ENCODE measurements at places on chromosomes 3 and 15.

GRCh38 chr15:25770031-25770430 is 93.1 kb downstream of the ATP10A start:
- DNase-seq: no peak

GRCh38 chr15:76517910-76518309 is 181.3 kb downstream of the ISL2 start:
- no peak for DNase-seq

GRCh38 chr3:178244733-178245709 is 291.2 kb upstream of the KCNMB2 start:
- no peak for DNase-seq

DNA sequence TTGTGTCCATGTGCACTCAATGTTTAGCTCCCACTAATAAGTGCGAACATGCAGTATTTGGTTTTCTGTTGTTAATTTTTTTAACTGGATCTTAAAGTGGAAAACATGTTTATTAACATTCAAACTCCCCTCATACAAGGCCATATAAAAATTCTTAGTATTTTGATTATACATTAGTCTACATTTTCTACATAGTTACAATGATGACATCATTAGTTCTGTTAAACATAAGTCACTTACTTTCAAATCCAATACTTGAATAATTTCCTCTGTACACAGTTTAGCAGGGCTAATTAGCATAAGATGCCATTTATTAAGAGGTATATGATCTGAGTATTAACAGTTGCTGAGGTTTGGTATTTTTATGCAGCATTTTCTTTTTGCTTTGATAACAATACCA is 91.3 kb upstream of the CCDC39 start:
- no peak for DNase-seq

- no peak for DNase-seq
Measured at GRCh38 chr3:15924914-15925313, 127.1 kb upstream of the ANKRD28 start.

- peak; percentile 31 for DNase-seq
Measured at GRCh38 chr3:116005404-116005803, 382.1 kb downstream of the GAP43 start.

GRCh38 chr3:188303286-188303799 is 149.4 kb downstream of the LPP start:
- no peak for DNase-seq

GRCh38 chr3:10251006-10251405 is 2.7 kb downstream of the TATDN2 start:
- no peak for DNase-seq

DNA sequence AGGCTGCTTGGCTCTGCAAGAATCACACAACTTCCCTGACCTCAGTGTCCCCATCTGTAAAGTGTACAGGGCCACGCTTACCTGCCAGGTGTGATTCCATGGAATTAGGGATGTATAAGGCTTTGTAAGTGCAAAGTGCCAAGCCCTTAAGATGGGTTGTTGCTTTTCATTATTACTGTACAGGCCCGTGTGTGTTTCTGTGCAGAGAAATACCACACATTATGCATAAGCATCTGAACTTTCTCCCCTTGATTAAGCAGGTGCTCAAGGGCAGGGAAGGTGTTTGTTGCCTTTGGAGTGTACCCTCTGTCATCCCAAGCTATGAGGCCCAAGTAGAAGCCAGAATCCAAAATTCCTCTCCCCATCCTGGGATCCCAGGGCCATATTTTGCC is 13.6 kb upstream of the HRH1 start:
- DNase-seq: no peak

DNA sequence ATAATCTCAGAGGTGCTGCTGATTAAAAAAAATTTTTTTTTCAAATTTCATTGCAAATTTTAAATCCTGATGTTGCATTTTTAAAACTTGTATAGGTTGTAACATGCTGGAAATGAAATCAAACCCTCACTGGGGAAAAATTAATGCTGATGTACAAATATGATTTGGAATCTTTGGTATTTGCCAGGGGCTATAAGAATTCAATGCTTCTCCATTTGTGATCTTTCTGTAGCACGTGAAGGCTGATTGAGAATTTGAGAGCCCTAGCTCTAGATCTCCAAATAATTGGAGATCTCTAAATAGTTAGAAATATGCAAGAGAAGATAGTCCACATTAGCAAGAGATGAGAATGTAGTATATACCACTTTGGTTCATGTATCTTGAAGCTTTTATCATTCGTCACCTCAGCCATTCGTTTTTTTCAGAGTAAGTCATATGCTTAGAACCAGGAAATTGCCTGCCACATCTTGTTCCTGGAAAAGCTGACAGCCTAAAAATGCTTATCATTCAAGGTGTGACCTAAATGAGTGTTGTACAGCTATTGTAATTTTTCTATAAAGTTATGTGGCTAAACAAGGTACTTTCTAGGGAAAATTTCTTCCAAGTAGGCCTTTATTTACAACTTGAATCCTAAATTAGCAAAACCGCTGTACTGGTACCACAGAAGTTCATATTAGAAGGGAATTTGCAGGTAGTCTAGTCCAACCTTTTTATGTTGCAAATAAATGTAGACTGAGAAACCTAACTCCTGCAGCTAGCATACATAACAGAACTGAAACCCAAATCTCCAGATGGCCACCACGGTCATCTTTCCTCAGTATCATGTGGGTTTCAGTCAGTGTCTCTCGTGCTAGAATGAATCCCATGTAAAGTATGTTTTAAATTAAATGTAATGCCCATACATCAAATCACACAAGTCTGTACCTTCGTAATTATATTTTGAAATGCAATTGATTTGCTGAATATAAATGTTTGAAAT is 48.5 kb downstream of the FNDC3B start:
- no peak for DNase-seq

GRCh38 chr15:43168192-43169107 is 16.8 kb upstream of the CCNDBP1 start:
- DNase-seq: no peak

DNA sequence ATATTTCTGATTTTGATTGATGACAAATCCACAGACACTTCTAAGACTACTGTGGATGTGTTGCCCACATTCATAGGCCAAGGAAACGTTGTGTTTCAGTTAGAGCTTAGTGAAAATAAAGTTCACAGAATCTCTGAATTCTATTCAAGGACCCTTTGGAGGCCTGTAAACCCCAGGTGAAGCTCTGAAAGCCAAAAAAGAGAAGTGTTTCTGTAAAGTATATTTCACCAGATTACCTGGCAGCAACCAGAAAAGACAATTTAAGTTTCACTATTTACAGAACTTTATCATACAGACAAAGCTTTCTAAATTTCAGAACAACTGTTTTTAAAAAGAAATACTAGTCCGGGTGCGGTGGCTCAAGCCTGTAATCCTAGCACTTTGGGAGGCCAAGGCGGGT is 2.6 kb downstream of the CLPX start:
- DNase-seq: no peak

DNA sequence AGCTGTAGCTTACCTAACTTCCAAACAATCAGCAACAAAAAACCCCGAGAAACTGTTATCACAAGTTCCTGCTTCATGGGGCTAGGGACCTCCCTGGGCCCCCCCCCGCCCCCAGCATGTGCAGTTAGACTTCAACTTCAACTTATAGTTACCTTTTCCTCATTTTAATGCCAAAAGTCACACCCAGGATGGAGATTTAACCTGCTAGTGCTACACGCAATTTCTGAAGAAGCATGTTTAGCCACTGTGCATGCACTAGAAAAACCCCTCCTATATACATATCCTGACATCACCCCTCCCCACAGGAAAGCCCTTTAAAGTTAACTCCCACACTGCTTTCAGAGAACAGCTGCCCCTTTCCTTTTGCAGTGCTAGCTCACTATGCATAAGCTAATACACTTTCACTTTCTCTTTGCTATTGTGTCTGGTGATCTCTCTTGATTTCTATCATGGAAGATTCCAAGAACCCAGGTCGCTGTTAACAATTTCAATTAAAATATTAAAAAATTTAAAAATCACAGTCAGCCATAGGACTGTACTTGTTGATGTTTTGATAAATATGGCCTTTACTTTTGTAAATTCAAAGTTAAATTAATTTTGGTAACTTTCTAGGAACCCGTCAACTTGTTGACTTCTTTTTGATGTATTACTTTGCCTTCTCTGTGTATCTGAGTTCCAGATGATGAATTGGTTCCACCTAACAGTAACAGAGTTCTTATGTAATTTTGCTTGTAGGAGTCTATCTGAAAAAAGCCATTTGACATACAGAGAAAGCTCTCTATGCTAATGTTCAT is 75.2 kb upstream of the ACAD9 start:
- peak; percentile 24 for DNase-seq
